ENCODE measurements at places on chromosomes 5 and 9. TPM values are rescaled to one million over a fixed set of nuclear protein-coding genes. Genes with fewer than 3 reads are reported as not detected.

The RASEF gene
- 0.06 TPM for total RNA-seq

The PAEP gene
- total RNA-seq, result not detected

The IFNA2 gene
- not detected for total RNA-seq

The RHOBTB3 gene
- total RNA-seq, result 160 TPM

The GABRA6 gene
- not detected for total RNA-seq

The BSPRY gene
- total RNA-seq, result 0.19 TPM

The RLN2 gene
- not detected for total RNA-seq

The CPLANE1 gene
- total RNA-seq, result 18.1 TPM

The SURF2 gene
- total RNA-seq, result 13.5 TPM

The CXCL14 gene
- 26.6 TPM for total RNA-seq

The PCDHA4 gene
- 0.32 TPM for total RNA-seq

The LRRC19 gene
- total RNA-seq, result not detected

- no peak for DNase-seq
Measured at GRCh38 chr5:126707080-126707479, 69.9 kb upstream of the LMNB1 start.

- DNase-seq, result no peak
Measured at GRCh38 chr5:88952996-88953643, 70.1 kb upstream of the MEF2C start.

GRCh38 chr5:39072925-39073766, 1.1 kb downstream of the RICTOR start:
- DNase-seq, result no peak

- peak; percentile 26 for DNase-seq
Measured at GRCh38 chr9:126763130-126763764, 41.6 kb upstream of the ZBTB43 start.

- no peak for DNase-seq
Measured at GRCh38 chr5:112121258-112121657, 297.8 kb downstream of the EPB41L4A start.

DNA sequence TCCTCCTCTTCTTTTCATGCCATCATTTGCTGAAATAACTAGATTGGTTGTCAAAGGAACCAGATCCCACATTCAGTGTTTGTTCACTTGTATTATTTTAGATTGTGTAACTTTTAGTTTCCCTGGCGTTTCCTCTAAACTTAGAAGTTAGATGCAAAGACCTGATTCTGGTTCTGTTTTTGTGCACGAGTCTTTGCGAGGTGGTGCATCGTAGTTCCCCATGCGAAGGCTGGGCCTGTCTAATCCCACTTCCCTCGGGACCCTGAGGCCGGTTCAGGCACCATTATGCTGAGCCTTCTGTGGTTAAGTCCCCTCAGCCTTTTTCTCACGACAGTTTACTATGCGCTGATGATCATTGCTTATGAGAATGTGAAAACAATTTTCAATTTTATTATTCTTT, 219.1 kb upstream of the OTULINL start:
- no peak for DNase-seq

DNA sequence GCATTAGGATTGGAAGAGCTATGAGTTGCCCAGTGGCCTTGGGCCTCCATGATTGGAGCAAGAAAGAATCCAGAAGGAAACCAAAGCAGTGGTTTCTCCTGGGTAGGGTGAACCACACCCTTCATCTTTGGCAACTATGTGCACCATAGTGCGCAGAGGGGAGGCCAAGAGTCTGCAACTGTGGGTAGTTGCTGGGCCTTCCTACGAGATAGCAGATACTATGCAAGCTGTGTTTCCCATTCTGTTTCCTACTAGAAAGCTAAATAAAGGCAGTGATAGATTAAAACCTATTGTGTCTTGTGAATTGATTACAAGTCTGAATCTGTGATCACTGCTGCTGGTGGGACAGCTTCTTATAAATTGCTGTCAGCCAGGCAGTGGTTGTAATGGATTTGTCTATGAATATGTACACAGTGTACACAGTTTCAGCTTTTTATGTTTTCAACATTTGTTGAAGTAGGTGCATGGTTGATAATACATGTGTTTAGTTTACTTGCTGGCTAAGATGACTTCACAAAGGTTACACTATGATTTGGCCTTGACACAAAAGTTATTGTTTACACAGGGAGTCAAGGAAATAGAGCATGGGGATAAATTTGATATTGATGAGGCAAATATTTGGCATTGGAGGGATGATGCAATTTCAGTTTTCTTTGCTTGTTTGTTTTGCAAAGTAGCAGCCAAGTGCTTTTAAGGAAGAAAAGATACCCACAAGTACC, 23.7 kb upstream of the PDE8B start:
- no peak for DNase-seq

- peak; percentile 93 for DNase-seq
Measured at GRCh38 chr5:34656001-34656699, at the start of gene RAI14. Gene RAI14, plus strand, starts transcription at chr5:34656328. Its CDS starts 30,592 bp downstream, at chr5:34686920.

GRCh38 chr5:74454263-74455030, 186.1 kb downstream of the ENC1 start:
- no peak for DNase-seq

- no peak for DNase-seq
Measured at GRCh38 chr9:109027176-109027575, 13.9 kb upstream of the CTNNAL1 start.

- DNase-seq, result no peak
Measured at GRCh38 chr5:89662499-89662898, 747.1 kb downstream of the CETN3 start.

DNA sequence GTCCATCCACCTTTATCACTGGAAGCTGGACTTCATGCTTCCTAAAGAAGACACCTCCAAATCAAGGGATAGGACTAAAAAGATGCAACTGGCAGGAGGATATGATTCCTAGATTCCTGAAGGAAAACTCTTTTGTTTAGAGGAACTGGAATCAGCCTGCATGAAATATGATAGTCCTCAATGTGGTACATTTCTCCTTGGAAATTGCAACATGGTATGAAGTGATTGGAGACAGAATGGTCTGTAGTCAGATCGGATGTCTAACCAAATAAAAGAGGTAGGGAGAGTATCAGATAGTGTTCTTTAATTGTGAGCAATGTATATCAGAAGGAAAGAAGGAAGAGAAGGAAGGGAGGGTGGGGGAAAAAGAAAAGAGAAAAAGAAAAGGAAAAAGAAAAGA, 116.1 kb upstream of the FSTL4 start:
- no peak for DNase-seq

GRCh38 chr5:146043722-146044121, 61.7 kb downstream of the PLAC8L1 start:
- DNase-seq, result no peak

GRCh38 chr9:125262294-125262991, 817 bp downstream of the GAPVD1 start:
- no peak for DNase-seq

GRCh38 chr5:127321465-127321864, 30.9 kb downstream of the MEGF10 start:
- no peak for DNase-seq

DNA sequence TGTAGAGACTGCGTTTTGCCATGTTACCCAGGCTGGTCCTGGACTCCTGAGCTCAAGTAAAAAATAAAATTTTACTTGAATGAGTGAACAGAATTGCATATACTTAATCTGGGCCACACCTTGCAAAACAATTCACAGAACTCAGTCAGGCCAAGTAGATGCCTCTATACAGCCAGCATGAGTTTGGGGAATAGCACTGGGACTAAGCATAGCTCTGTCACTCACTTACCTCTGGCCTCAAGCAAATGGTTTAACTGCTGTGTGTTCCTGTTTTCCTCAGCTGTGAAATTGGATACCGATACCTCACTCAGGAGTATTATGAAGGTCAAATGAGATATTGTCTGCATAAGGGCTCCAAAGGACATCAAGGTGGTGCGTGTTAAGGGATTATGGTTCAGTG, 10.9 kb upstream of the FRMPD1 start:
- no peak for DNase-seq

DNA sequence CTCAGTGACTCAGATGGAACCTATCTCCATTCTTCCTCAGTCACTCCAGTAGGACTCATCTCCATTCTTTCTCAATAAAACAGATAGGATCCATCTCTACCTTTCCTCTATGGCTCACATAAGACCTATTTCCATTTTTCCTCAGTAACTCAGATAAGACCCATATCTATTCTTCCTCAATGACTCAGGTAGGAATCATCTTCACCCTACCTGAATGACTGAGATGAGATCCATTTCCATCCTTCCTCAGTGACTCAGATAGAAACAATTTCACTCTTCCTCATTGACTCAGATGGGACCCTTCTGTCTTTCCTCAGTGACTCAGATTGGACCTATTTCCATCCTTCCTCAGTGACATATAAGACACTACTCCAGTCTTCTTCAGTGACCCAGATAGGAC, 165.1 kb downstream of the FBXO4 start:
- no peak for DNase-seq

DNA sequence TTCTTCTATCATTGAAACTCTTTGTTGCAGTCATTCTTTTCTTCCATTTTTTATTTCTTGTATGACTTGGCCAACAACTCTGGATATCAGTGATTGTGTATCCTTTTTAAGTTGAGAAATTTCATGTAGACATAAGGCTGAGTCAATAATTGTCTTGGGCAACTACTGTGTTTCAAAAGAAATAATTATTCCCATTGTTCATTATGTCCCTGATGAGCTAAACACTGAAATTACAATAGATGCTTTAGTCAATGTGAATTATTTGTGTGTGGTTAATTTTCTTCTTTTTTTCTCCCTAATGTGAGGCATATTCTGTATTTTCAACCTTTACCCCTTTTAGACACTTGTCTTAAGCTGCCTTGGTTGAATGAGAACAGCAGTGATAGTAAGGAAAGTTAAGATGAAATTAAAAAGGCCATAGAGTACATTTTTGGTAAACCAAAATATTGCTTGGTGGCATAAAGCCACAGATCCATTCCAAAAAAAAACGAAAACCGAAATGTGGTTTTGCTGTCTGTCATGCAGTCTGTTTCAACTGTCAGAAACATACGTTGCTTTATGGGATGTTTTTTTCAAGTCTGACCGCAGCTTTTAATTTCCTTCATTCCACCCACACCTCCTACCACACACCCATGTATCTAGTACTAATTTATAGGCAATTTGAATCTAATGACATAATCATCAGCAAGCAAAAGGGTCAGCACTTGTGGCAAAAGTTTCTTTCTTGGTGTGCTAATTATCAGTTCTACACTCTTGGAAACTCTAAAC, 21.1 kb downstream of the TLE4 start:
- no peak for DNase-seq

- DNase-seq, result no peak
Measured at GRCh38 chr5:96522635-96523355, 89.7 kb upstream of the PCSK1 start.

- DNase-seq, result no peak
Measured at GRCh38 chr9:21852754-21853153, 50.3 kb downstream of the MTAP start.

DNA sequence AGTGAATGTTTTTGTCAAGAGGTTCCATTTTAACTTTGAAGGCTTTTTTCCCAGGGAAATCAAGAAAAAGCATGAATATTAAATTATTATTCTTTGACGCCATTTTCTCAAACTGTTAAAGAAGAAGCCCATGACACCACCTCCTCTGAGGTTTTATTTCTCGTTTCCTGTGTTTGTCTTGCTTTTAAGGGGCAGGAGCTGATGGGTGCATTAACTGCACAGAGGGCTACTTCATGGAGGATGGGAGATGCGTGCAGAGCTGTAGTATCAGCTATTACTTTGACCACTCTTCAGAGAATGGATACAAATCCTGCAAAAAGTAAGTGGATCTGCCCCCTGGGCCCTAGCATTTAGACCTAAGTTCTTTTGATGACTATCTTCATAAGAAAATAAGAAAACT, 205.3 kb downstream of the RFK start:
- no peak for DNase-seq

GRCh38 chr9:114348906-114349482, 19.3 kb downstream of the ORM2 start:
- no peak for DNase-seq

- no peak for DNase-seq
Measured at GRCh38 chr9:4933177-4933576, 51.9 kb upstream of the JAK2 start.

- peak; percentile 67 for DNase-seq
Measured at GRCh38 chr5:134468921-134469400, 56.5 kb upstream of the JADE2 start.

DNA sequence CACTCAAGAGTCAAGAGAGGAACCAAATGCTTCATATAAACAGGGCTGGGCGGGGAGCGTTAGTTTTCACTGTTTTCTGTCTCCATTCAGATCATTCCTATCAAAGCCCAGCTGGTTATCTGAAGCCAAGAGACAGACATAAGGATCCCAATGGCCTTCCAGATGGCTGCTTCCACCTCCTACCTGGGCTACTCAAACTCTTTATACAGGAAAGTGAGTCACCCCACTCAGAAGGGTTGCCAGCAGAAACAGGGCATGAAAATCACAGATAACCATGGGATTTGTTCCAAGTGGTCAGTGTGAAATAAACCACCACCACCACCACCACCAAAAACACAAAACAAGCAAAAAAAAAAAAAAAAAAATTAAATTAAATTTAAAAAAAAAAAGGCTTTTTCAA, 5.5 kb downstream of the PRSS3 start:
- DNase-seq, result peak; percentile 26

DNA sequence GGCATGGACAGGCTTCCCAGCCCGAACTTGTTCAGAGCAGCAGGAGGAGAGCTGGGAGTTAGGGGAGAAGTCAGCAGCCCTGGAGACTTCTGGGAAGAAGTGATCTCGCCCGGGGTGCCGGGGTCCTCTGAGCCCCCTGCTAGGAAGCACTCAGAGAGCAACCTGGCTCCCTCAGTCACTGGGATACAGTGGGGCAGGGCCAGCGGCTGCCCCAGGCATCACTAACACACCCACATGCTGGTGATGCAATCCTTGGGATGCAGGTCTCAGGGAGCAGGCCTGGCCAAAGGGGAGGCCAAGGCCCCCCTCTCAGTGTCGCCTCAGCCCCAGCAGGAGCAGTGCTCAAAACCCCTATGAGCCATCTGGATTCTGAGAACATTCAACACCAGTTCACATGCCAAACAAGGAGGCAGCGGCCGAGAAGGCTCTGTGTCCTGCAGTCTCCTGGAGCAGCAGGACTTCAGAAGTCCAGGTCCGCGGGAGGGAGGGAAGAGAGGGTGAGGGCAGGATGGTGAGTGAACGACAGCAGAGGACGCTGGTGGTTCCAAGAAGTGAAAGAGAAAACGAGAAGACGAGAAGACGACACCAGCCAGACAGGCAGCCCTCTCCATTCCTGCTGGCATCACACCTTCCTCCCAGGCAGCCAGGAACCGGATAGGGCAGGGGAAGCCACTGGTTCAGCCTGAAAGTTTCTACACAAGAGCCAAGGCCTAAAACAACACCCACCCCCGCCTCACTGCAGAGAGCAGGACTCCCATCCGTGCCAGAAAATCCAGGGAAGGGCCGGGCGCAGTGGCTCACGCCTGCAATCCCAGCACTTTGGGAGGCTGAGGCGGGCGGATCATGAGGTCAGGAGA, 2.3 kb downstream of the PNPLA7 start:
- DNase-seq, result no peak

GRCh38 chr5:112186401-112186990, 232.6 kb downstream of the EPB41L4A start:
- no peak for DNase-seq
